Left kidney (tissue), 8 donors: ENCODE measurements at places on chromosomes 11 and 22. TPM values are rescaled to one million over a fixed set of nuclear protein-coding genes. Genes with fewer than 3 reads are reported as not detected.

Gene ATG16L2
- polyA plus RNA-seq: 43.0 TPM

Gene KRTAP5-2
- not detected for polyA plus RNA-seq

Gene CHST1
- 11.1 TPM for polyA plus RNA-seq

Gene UQCC3
- 7.5 TPM for polyA plus RNA-seq

Gene CATSPER1
- polyA plus RNA-seq: not detected

Gene APOA4
- not detected for polyA plus RNA-seq

Gene SCGB1A1
- polyA plus RNA-seq: not detected

Gene MYBPC3
- polyA plus RNA-seq: 0.13 TPM

Gene JAML
- 1.5 TPM for polyA plus RNA-seq

Gene OR52A1
- polyA plus RNA-seq: 0.02 TPM

Gene OR5D14
- not detected for polyA plus RNA-seq

Gene WT1
- polyA plus RNA-seq: 223 TPM

Gene PKP3
- 6.6 TPM for polyA plus RNA-seq

Gene TMPRSS5
- polyA plus RNA-seq: 1.6 TPM

Gene UVRAG
- 19.5 TPM for polyA plus RNA-seq

Gene DCDC1
- polyA plus RNA-seq: 6.9 TPM

Gene SPTBN2
- 51.5 TPM for polyA plus RNA-seq

Gene UPK3A
- 1.5 TPM for polyA plus RNA-seq

Gene OR2AG1
- 0.10 TPM for polyA plus RNA-seq

Gene NECTIN1
- polyA plus RNA-seq: 41.0 TPM

Gene KRTAP5-1
- 0.35 TPM for polyA plus RNA-seq
